ENCODE measurements at places on chromosomes 12 and 14.

DNA sequence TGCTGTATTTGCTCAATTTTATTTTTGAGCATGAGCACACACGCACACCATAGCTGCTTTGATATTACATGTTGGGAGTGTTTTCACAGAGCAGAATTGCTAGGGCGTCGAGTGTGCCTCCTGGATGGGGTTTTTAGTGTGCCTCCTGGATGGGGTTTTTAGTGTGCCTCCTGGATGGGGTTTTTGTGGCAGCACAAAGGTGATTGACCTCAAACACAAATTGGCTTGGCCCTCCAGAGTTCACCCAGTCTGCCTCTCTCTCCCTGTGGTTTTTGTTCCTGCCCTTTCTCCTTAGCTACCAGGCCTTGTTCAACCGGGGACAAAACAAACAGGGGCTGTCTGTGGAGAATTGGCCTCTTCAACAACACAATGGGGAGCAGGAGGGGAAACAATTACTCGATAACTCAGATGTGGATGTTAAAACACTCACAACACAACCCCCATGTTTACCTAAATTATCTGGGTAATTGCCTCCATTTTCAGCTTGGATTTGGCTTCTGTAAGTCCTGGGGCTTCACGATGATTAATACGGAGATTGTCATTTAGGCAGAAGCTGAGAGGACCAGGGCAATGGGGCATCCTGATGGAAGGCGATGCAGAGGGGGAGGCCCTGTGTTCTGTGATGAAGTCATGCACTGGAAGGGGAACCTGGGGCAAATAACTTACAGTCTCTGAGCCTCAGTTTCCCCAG is 26.9 kb downstream of the TBX3 start:
- DNase-seq: no peak

DNA sequence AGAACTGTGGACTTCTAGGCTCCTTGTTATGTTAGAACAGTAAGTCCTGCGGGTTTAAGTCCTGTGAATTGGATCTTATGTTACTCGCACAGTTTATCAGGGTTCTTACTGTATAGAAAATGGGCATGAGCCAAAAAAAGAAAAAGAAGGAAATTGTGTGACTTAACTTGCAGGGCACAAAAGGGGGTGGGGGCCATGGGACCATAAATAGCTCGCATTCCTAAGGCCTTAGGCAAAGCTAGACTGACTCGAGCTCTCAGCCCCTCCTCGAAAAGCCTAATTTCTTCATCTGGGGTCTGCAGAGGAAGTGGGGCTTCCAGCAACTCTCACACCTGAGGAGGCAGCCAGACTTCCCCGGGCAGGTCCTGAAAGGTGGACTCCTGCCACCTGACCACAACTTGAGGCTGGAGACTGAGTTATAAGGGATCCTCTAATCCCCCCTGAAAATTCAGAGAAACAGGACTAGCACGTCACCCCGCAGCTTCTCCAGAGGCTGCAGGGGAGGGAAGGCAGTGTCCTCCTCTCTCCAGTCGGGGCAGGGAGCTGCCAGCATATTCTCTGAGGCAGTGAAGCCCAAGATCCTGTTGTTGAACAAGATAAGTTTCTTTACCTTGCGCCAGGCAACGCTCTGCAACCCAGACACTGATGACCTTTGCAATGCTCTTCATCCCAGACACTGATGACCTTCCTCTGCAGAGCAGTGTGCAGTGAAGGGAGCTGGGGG is 280.5 kb downstream of the PCNX1 start:
- no peak for DNase-seq

DNA sequence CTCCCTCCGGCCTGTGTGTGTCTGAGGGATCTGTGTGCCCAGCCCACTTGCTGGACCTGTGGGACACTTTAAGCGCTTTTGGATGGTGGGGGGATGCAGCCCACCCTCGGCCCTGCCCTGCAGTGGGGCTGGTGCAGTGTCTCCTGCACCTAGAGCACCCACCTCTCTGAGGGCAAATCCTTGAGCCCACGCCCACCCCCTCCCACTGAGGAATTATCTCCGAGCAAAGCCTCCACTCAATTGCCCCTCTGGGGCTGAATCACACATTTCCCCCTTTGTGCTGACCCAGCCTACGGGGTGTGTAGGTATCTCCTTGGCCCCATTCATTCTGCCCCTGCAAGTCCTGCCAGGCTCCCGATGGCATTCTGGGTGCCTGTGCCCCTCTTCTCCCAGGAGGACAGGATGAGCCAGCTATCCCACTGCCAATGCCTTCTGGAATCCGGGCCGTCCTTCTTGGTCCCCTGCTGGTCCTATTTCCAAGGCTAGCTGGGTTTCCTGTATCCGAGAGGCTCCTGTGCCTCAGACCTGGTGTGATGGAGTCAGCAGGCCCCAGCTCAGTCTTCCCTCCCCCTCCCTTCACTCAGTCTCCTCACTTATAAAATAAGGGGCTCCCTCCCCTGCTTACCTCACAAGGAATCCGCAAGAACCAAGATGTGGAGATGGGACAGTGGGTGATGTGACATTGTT is 48.9 kb downstream of the ERH start:
- DNase-seq: no peak

GRCh38 chr14:37889087-37889486 is 293.7 kb downstream of the TTC6 start:
- DNase-seq: no peak

GRCh38 chr12:129127211-129127610 is 273.9 kb downstream of the GLT1D1 start:
- no peak for DNase-seq

- DNase-seq: no peak
Observed at GRCh38 chr12:56616925-56617324, 13.2 kb downstream of the BAZ2A start.

DNA sequence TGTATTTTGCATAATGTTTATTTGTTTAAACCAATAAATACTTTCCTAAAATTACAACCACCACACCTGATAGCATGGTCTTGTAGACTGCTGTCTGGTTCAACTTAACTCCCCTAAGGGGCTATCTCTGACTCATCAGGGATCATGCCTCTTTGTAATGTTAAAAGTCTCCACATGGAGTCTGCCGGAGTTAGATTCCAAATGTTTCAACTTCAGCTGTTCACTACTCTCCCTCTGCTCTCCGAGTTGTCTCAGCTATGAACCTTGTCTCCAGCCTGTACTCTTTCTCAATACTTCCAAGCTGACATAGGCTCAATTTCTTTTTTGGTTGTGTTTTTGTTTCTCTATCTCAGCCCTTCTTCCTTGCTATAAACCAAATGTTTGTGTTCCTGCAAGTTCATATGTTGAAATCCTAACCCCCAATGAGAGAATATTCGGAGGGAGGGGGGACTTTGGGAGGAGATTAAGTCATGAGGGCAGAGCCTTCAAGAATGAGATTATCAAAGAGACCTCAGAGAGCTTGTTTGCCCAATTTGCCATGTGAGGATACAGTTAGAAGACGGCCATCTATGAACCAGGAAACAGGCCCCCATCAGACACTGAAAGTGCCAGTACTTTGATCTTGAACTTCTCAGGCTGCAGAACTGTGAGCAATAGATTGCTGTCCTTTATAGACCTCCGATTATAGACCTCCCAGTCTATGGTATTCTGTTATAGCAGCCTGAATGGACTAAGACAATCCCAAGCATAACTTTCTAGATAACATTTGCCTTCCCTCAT is 858.2 kb downstream of the VRK1 start:
- DNase-seq: no peak

DNA sequence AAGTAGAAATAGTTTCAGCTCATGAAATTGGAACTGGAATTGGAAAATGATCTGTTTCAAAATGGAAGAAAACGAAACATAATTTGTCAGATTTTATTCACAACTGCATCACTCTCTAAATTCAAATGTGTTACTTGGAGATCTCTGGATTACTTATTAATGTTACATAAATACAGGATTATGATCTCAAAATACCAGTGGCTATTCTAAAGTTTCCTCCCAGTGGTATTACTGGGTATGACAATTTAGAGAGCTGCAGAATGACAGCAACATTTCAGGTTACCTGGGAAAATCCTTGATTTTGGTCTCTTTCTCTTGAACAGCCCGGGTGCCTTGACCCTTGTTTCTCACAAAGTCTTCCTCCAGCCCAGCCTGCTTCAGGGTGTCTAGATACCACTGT is 14.2 kb downstream of the FAM161B start:
- DNase-seq: no peak

DNA sequence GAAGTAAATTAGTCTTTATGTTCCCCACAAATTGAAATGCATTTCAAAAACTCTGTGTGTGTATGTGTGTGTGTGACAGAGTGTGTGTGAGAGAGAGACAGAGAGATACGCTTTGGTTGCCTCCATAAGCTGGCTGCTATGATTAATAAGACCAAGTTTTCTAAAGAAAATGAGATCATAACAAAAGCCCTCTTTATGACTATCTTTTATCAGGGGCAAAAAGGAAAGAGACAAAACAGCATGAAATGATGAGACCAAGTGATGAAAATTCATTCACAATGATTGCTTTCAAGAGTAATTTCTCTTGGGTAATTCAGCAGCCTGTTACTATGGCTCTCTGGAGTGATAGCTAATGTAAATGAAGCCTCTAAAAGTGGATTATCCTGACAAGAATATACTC is 277.6 kb upstream of the PLEKHG7 start:
- no peak for DNase-seq

DNA sequence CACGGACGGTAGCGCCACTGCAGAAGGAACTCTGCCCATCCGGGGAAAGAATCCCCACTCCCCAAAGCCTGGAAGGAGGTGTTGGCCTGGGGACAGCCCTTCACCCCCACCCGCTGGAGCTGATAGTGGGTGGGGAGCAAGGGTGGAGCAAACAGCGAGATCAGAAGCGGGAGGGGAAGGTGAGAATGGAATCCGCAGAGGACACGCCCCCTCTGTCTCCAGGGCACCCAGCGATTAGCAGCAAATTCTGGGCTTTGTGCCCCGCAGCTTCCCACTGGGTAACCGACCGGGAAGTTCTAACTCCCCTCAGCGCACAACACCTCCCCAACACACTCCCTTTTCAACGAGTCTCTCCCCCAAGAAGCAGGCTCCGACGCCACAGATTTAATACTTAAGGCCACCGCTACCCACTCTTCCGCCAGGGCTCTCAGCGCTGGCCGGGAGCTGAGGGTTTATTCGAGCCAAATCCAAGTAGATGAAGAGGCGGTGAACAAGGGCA is 1.4 kb downstream of the SLC25A29 start:
- no peak for DNase-seq

DNA sequence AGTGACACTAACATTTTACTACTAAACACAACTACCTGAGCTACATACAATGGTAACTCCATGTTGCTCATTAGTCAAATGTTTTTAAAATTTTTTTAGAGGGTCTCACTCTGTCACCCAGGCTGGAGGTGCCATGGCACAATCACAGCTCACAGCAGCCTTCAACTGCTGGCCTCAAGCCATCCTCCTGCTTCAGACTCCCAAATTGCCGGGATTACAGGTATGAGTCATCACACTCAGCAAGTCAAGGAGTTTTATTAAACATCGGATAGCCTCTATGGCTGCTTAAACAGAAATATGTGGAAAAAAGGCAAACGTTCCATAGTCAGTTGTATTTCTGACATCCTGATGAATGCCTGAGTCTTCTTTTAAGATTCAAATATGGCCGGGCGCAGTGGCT is 11.1 kb upstream of the NPFF start:
- DNase-seq: no peak

GRCh38 chr12:4856596-4856995 is 53.1 kb upstream of the KCNA1 start:
- no peak for DNase-seq

DNA sequence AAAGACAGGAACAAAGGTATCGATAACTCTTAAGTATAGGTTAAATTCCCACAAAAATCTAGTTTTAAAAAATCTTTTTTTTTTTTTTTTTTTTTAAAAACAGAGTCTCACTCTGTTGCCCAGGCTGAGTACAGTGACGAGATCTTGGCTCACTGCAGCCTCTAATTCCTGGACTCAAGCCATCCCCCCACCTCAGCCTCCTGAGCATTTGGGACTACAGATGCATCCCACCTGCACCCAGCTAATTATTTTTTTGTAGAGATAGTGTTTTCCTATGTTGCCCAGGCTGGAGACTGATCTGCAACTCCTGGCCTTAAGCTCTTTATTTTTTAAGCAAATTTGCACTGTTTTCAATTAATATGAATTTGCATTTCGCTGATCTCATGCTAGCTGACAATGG is 9.8 kb downstream of the PSEN1 start:
- DNase-seq: no peak

- no peak for DNase-seq
Observed at GRCh38 chr12:18703321-18703720, 34.5 kb downstream of the PLCZ1 start.

DNA sequence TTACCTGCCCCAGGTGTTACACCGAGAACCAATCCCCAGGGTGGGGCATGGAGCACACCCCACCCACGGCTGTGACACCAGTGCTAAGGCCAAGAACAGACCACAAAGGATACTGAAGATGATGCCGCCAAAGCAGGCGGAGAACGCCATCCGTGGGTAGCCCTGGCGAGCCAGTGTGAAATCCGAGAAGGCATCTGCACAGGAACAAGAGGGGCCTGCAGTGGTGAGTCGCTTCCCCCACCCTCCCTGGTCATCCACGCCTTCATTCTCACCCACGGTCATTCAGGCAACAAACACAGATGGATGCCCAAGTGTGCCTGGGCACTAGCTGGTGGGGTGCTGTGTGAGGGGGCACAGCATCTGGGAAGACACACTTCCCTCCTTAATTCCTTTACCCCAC is 28.5 kb downstream of the SLC8B1 start:
- DNase-seq: no peak

DNA sequence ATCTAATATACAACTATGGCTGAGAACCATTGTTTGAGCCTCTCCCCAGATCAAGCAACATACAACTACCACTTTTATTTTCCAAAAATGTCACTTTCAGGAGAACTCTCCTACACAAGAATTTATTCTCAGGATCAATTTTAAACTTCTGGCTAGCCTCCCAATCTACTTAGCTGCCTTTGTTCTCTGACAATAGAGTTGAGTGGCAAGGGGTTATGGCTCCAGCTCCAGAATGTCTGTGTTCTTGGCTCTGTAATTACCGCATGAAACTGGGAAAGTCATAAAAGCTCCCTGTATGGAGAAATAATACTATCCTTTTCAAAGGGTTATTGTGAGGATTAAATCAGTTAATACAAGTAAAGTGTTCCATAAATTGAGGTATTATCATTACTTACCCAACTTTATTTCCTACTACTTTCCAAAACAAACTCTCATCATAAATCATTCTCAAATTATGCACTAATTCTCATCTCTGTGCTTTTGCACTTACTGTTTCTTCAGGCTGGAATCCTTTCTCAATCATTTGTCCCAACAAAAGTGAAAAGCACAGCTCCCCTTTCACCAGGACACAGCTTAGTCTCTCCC is 121.9 kb downstream of the GARIN6 start:
- no peak for DNase-seq

- no peak for DNase-seq
Observed at GRCh38 chr14:61350427-61351270, 29.3 kb downstream of the PRKCH start.

- no peak for DNase-seq
Observed at GRCh38 chr14:105855893-105856675, 329.7 kb downstream of the TMEM121 start.

GRCh38 chr14:21030531-21030930 is 514 bp downstream of the TPPP2 start:
- no peak for DNase-seq

- DNase-seq: no peak
Observed at GRCh38 chr12:23631786-23632377, 317.6 kb downstream of the SOX5 start.

- peak; percentile 20 for DNase-seq
Observed at GRCh38 chr12:51549637-51550036, 41.4 kb upstream of the SCN8A start.

Measured in smooth muscle cell of the brain vasculature (primary cell).